Cardiac fibroblast (primary cell): ENCODE measurements at places on chromosomes 12 and 14.

GRCh38 chr12:90622431-90622830 is 332.5 kb downstream of the CCER1 start:
- peak; percentile 7 for DNase-seq

DNA sequence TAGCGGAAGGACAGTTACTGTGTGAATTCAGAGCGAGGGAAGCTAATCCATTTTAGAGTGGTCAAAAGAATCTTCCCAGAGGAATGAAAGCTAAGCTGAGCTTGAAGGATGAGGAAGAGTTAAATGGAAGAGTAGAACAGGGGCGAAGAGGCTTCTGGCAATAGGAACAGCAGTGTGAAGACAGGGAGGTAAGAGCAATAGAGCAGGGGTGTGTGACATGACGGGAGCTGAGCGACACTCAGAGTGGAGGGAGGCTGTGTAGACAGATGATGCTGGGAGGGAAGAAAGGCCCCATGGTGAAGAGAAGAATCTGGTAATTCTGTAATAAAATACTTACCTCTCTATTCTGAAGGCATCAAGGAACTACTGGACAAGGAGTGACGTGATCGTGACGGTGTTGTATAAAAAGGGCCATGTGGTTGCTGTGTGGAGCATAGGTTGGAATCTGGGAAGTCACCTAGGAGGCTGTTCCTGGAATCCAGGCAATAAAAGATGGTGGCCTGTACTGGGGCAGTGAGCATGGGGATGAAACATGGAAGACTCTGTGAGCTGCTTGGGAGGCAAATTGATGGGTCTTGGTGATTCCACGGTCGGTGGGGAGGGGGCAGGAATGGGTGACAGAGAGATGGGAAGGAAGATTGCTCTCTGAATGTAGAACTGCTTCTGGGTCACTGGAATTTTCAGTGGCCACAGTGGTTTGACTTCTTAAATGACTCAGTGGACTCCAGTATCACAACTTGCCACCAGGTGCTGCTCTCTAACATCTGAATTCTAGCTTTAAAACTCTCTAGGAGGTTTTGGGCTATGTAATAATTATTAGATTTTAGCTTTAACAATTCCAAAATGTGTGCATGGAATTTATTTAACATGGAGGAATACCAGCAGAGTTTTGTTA is 164.1 kb downstream of the ATP23 start:
- peak; percentile 33 for DNase-seq

DNA sequence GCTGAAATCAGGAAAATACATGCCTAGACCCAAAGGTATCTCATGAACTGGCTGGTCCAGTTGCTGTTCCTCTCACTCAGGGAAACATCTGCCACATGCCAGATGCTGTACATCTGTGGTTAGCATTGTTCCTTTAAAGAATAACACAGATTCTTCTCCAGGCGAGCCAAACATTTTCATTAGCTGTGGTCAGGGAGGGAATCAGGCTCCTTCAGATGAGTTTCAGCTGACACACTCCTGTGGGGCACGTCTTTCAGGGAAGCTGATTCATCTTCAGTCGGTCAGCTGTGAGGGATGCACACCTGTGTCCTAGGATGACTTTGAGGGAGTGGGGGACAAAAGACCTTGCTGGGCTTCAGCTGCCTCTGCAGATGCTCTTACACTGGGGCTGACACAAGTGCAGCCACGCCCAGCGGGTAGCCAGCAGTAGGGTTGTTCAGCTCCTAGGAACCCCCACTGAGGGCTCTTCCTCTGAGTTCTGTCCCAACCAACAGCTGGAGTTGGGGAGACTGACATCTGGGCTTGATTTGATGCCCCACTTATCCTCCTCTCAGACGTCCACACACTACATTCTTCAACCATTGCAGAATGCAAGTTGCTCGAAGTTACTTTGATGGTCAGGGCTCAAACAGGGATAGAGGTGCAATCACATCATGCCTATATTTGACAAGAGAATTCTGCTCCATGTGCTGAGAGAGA is 155.0 kb downstream of the NUAK1 start:
- peak; percentile 56 for DNase-seq

GRCh38 chr14:105153331-105153731 is 15.2 kb downstream of the JAG2 start:
- DNase-seq = no peak

DNA sequence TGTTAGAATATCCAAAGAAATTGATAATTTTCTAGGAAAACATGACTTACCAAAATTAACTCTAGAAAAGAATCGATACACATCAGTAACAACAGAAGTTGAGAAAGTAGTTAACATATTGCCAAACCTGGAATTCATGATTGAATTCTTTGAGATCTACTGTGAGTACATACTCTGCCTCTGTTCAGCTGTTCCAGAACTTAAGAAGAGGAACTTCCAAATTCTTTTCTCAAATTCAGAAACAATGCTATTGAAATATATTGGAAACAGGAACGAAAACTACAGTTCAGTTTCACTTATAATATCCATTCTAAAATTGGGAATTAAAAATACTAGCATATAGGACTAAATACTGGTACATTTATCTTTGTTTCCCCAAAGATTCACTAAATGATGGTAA is 57.9 kb downstream of the MARK3 start:
- no peak for DNase-seq

GRCh38 chr14:27253966-27254365 is 656.1 kb upstream of the NOVA1 start:
- DNase-seq = no peak

DNA sequence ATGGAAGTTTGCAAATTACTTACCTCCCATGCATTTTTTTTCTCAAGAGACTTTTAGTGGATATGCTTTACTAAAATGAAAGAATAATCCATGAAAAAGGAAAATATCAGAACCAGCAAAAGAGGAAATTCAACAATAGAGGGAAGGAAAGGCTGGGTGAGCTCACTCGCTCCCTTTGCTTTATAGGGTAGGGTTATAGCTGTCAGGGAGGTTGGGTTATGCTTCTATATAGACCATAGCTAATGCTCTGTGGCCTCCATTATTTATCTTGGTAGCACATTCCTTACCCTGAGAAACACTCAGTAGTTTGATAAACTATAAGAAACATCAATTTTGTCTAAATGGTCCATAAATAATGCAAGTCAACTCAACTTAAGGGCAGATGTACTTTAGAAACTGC is 215.9 kb upstream of the FAR2 start:
- no peak for DNase-seq

DNA sequence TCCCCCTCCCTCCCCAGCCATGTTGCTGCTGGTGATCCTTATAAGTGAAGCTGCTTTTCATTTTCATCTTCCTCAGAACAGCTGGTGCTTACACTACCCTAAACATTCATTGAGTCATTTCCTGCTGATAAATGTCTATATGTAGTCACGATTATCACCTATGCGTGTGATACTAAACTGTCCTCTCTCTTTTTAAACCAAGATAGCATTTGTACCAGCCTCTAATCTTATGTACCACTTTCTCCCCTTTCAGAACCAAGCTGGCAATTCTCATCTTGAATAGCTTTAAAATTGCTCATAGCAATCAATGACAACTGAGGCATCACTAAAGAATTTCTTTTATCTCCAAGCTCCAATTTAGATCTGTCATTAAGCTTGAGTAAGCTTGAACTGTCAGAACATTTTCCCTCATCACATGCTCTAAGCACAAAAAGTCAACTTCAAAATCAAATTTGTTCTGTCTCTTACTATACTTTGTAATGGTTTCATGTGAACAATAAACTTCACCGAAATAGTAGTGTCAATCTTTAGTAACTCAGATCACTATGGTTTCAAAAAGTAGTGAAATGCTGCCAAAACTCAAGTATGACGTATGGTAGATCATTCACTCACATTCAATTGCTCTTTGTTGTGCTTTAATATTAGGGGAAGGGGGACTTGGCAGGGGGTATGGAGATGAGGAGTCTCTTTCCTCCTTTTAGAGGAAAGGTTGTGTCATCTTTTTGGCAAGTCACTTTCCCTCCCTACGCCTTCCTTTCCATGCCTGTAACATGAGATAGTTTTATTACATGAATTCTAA is 178.1 kb upstream of the NOVA1 start:
- peak; percentile 77 for DNase-seq

- no peak for DNase-seq
Observed at GRCh38 chr14:89258728-89259273, 158.2 kb downstream of the FOXN3 start.

GRCh38 chr14:93009471-93010129 is 86.7 kb downstream of the CHGA start:
- no peak for DNase-seq

GRCh38 chr12:77833329-77833728 is 2.6 kb downstream of the NAV3 start:
- no peak for DNase-seq

DNA sequence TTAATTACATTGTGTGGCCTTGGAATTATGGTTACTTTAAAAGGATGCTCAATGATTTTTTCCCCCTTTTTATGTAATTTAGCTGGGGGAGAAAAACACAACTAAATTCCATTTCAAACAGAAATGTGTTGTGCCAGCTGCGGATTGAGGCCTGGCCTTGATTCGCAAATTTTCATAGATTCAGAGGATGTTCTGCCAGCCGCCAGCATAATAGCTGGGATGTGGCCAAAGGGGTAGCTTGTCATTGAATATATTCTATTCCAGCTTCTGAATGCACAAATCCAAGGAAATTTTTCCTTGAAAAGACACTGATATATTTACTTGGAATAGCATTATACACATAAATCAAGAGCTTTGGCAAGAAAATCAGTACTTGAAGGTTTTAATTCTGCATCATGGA is 43.7 kb downstream of the TRHDE start:
- DNase-seq = no peak

DNA sequence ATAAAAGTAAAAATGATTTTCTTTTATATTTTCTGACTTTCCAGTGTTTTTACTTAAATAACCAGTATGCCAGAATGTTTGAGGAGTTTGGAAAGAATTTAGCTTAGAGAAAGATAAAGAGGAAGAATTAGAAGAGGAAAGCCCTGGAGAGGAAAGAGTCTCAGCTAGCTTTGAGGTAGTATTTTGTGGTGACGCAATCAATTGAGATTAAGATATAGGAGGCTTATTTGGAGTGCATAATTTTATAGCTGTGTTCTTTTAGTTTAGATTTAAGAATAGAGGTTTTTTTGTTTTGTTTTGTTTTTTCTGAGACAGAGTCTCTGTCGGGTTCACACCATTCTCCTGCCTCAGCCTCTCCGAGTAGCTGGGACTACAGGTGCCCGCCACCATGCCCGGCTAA is 18.1 kb downstream of the CLEC2B start:
- DNase-seq = no peak

GRCh38 chr14:101862177-101862576 is 100.7 kb downstream of the PPP2R5C start:
- peak; percentile 20 for DNase-seq

DNA sequence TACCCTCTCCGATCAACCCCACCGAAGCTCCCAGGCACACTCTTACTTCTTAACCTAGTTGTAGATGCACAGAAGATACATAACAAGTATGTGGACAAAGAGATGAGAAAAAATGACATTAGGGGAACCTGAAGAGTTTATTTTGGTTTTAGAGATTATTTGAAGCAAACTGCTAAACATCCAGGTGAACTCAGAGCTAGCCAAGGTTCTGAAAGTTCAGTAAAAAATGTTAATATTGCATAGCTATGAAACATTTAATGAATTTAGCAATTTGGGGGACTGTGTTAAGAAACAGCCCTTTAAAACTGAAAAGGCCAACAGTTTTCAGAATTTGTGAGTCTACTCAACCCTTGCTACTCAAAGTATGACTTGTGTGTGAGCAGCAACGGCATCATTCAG is 174.4 kb downstream of the NAV3 start:
- DNase-seq = no peak

- no peak for DNase-seq
Observed at GRCh38 chr12:113655919-113656318, 184.2 kb upstream of the LHX5 start.

DNA sequence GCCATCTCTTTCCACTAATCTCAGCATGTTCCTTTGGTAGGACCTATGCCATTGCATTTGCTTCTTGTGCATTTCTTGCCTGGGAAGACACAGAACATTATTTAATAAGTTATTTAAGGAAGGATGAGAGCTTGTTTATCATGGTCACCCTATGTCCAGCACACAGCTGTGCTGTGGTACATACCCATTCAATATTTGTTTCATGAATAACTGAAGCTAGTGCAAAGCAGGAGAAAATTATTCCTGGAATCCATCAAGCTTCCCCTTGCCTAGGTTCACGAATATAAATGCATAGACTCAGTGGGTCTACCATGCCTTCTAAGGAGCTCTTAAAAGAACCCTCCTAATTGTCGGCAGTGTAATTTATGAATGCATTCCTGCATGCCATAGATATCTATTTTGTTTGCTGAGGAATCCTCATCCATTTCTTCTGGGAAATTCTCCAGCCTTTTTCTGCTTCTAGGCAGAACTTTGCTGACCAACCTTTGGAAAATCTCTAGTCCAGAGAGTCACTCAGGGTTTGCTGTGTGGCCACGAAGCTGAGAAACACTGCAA is 599.8 kb upstream of the TMEM132C start:
- DNase-seq = no peak

DNA sequence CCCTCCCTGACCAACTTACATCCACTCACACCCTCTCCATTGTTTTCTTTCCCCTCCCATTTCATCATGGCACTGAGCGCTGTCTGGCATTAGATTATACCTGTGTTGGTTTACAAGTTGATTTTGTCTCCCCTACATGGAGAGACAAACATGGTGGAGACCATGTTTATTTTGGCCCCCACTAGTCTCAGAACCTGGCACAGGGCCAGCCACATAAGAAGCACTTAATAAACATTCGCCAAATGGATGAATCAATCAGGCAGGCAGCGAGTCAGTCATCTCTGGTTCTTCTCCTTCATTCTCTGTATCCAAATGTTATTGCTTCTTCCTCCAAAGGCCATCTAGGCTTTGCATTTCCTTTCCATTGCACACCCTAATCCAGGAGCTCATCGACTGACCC is 177.4 kb downstream of the DPF3 start:
- peak; percentile 30 for DNase-seq

DNA sequence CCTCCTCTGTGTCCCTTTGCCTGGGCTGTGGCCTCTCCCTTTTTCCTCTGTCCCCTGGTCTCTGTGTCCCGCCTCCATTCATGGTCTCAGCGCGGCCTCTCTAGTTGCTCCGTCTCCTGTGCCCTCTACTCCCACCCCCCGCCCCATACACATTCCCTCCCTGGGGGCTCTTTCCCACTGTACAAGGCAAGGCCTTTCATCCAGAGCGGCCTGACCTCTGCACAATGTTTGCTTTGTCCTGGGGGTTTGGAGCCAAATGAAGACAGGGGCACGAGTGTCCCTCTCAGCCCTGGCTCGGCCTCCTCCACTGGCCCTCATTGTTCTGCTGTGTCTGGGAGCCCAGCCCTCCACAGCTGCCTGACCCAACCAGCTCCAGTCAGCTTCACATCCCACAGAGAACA is 678.6 kb downstream of the BCL11B start:
- no peak for DNase-seq

DNA sequence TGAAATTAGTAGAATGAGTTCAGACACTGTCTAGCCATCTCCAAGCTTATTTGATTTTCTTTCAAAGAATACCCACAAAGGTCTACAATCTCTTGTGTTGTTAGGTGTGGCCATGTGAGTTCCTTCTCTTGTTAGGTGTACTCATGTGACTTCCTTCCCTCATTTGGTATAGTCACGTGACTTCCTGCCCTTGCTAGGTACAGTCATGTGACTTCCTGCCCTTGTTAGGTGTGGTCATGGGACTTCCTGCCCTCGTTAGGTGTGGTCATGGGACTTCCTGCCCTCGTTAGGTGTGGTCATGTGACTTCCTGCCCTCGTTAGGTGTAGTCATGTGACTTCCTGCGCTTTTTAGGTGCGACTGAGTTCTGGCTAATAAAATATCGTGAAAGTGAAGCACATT is 179.6 kb downstream of the TMX1 start:
- DNase-seq = no peak
